ENCODE measurements at places on chromosomes 13 and 19.

GRCh38 chr19:17025991-17026658 lies 485 bp downstream of the CPAMD8 start:
- no peak for DNase-seq

GRCh38 chr13:41029629-41030028 lies 10.5 kb upstream of the ELF1 start:
- no peak for DNase-seq

- peak; percentile 79 for DNase-seq
Observed at GRCh38 chr13:112651311-112651710, 38.5 kb upstream of the ATP11A start.

GRCh38 chr13:49550942-49551644 lies 34.3 kb downstream of the RCBTB1 start:
- DNase-seq = no peak

DNA sequence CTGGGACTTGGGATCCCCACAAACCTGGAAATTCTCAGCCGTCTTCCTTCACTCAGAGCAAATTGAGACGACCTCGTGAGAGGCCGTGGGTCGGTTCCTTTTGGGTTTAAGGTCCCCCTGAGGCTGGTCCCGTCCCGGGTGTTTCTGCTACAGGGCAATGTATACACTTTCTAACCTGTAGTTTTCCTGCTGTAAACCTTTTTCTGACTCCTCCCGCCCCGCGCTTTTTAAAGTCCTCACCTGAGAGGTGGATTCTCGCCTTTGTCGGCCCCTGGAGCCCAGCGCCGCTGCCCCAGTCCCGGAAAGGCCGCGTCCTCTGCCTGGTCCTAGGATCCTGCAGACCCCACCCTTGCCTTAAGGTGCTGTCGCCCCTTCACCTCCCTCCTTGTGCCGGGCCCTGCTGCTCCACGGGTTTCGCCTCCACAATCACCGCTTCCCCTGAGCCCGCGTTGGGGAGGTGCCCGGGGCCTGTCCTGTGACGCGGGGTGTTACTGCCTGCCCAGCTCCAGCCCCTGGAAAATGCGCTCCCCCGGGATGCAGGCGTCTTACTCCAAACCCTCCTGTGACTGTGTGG lies 391 bp downstream of the ZNF761 start:
- DNase-seq = peak; percentile 7

- no peak for DNase-seq
Observed at GRCh38 chr13:99193152-99193551, 7.5 kb upstream of the UBAC2 start.

Data from fibroblast of pulmonary artery (primary cell).